NCI-H460 (cell line): ENCODE measurements at places on chromosomes 4 and X. TPM values are rescaled to one million over a fixed set of nuclear protein-coding genes. Genes with fewer than 3 reads are reported as not detected.
A peak's percentile ranks its signal among the peaks of the same experiment; 100 is the strongest.

- DNase-seq = peak; percentile 58
Observed at GRCh38 chrX:103845165-103845653, 13.2 kb upstream of the RAB9B start.

DNA sequence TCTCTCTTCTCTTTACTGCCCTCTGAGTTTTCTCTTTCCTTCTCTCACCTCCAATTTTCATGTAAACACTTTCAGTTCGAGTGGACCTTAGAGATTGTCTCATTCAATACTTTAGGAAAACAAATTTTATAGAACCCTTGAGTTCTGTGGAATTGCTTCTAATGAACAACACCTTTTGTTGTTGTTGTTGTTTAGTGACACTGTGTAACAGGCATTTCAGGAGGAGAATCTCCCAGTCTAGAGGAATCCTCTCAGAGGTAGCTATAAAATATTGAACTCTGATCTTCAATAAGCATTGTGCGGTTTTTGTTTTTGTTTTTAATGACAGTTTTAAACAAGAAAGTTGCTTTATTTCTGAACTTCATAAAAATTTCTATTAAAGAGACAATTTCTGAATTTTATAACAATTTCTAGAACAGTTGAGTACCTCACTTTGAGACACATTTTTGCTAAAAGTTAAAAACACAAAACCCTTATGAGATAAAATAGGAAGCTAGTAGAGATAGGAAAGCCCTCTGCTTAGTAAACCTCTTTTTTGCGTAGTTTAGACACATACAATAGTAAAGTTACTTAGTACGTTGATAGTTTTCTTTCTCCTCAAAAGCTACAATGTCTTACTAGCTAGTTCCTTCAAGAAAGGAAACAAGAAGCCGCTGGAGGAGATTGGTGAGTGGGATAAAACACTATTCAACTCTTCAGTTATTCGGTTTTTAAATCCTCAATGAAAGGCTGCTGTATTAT lies 38.8 kb downstream of the CLCN3 start:
- peak; percentile 21 for DNase-seq

AASDH gene
- 12.1 and 13.3 TPM in 2 replicates for total RNA-seq

DNA sequence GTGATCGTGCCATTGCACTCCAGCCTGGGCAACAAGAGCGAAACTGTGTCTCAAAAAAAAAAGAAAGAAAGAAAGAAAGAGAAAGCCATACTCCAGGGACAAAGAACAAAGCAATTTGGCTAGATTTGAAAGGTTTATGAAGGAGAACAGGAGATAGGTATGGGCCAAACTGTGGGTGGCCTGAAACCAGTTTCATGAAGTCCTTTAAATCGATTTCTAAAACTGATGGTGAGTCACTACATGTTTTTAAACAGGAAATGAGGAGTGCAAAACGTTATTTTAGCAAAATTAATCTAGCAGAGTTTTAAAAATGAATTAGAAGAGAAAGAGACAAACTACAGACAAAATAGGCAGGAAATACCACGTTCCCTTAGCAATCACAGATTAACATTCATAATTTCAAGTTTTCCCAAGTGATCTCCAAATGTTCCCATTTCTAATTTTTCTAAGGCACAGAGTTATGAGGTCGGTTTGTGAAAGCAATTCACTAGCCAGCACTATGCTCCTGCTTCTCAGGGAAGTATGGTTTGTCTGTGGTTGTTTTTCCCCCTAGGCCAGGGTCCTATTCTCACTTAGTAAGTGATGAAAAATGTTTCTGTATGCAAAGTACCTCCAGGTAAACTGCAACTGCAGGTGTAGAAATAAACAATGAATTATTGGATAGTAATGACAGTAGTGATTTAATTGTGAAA lies 190.6 kb downstream of the PPP3CA start:
- DNase-seq = no peak

DNA sequence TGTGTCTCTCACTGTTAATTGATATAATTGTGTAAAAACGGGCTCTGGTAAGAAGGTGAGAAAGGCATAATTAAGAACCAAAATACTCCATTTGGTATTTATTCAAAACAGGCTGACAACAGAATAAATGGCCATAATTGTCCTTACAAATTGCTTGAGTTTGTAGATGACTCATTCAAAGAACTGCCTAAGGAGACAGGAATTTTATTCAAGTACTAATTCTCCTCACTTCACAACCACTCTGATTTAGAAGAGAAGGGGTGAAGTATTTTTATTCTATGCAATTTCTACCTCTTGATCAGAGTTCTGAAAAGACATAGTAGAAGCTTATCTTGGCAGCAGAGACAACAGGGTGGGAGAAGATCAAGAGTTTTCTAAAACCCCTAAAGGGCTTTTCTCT lies 43.1 kb downstream of the ATP11C start:
- DNase-seq = no peak

WNK3 gene
- total RNA-seq = 0.43 and 0.67 TPM in 2 replicates

GRCh38 chr4:158211222-158211621 lies 936 bp downstream of the TMEM144 start:
- peak; percentile 31 for DNase-seq

DNA sequence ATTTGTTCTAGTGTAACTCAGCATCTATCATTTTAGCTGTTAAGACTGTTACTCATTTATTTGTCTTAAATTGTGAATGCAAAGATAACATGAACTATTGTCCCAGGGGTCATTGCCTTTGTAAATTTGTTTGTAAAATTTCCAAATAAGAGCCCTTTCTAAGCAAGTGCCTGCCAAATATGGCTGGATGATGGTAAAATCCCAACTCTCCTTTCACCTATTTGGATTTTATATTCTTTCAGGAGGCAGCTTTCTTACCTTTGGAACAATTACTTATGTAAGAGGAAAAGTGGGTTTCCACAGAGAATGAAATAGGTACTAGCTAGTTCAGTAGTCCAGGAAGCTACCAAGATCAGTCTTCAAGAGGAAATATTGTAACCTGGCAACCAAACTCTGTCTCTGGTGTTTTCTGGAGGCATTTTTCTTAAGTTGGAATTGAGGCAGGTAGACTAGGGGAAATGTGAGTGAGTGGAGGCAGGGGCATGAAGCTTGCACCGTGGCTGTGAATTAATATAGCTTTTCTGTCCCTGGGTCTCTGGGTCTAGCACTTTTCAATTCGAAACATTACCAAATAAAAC lies 363.0 kb upstream of the ZCCHC13 start:
- no peak for DNase-seq

GRCh38 chr4:167177925-167178324 lies 56.4 kb downstream of the SPOCK3 start:
- DNase-seq = no peak

DNA sequence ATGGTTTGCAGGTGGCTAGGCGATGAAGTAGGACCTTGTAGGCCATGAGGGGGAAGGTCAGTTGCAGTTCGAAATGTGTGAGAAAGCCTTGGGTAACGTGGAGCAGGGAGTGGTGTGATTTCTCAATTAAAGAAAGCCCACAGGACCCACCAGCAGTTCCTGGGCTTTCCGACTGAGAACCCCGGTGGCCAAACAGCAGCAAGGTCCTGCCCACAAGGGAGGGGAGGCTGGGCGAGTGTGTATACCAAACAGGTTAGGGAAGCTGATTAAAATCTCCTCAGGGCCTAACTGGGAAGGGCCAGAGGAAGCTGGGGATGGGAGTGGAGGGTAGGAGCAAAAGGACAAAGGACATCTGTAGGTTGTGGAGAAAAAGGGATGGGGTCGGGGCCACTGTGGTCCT lies 2.4 kb downstream of the ATP6AP1 start:
- no peak for DNase-seq

GRCh38 chr4:98803251-98803650 lies 125.7 kb downstream of the EIF4E start:
- no peak for DNase-seq

- DNase-seq = no peak
Observed at GRCh38 chr4:146247356-146247755, 33.0 kb downstream of the REELD1 start.

- no peak for DNase-seq
Observed at GRCh38 chr4:10576236-10576635, 108.3 kb downstream of the CLNK start.

GRCh38 chr4:153152501-153153338 lies 51.5 kb upstream of the TRIM2 start:
- DNase-seq = no peak

DNA sequence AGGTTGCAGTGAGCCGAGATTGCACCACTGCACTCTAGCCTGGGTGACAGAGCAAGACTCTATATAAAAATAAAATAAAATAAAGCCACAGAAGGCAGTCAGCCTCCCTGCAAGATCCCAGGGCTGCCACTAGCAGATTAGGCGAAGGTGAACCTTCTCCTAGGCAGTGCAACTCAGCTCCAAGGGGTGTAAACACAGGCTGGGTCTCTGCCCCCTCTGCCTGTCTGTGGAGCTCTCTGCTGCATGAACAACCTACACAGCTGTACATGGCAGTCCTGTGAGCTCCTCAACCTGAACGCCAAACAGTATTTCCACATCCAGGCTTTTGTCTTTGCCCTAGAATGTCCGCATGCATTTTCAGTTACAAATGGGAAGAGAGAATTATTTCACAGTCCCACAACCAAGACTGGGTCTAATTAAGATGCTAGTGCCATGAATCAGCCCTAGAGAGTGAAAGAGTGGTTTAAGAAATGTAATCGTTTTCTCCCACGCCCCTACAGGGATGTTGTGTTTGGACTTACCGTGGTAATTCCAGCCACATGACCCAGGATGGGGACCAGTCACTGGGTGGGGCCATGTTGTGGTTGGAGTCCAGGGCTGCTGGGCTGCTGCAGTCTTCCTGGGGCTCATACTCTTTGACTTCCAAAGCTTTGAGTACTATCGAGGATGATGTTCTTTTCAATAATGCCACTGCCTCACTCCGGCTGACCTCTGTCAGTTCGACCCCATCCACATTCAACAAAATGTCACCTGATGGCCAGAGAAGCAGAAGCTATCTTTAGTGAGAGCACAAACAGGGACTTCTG lies 99.0 kb downstream of the FIP1L1 start:
- no peak for DNase-seq

- DNase-seq = no peak
Observed at GRCh38 chr4:61067381-61067780, 132.7 kb upstream of the ADGRL3 start.

- no peak for DNase-seq
Observed at GRCh38 chr4:122784261-122784660, 42.4 kb upstream of the FGF2 start.

LRP2BP gene
- total RNA-seq = 0.27 and 0.38 TPM in 2 replicates

DNA sequence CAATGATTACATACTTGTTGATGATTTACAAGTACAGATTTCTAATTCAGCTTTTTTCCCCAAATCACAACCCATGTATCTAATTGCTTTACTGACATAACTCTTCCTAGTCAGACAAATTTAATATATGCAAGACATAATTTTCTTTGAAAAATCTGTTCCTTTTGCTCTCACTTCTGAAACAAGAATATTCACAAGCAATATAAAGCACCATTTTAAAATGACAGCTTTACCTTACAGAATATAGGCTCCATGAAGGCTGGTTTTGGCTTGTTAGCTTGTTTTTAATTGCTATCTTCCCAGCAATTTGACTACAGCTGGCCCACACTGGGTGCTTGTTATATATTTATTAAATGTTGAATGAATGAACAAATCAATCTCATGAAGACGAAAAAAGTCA lies 24.5 kb downstream of the GPM6A start:
- no peak for DNase-seq

DNA sequence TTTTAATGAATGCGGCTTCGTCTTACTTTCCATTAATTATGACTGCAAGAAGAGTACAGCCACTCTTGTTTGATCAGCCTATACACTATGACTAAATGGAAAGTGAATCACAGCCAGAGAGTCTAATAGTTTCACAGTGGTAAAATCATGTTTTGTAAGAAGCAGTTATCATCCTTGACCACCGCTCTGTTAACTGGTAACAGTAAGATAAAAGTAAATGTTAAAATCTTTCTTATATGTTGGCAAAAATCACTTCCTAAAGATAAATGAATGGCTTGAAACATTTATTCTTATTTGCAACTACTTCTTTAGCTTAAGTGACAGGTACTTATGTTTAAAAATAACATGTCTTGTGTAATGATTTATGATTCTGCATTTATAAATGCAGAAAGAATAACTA lies 13.2 kb downstream of the GALNT7 start:
- DNase-seq = no peak

PDZD4 gene
- total RNA-seq = 1.1 and 1.4 TPM in 2 replicates

GRCh38 chr4:57554556-57555092 lies 444.4 kb upstream of the IGFBP7 start:
- no peak for DNase-seq

DNA sequence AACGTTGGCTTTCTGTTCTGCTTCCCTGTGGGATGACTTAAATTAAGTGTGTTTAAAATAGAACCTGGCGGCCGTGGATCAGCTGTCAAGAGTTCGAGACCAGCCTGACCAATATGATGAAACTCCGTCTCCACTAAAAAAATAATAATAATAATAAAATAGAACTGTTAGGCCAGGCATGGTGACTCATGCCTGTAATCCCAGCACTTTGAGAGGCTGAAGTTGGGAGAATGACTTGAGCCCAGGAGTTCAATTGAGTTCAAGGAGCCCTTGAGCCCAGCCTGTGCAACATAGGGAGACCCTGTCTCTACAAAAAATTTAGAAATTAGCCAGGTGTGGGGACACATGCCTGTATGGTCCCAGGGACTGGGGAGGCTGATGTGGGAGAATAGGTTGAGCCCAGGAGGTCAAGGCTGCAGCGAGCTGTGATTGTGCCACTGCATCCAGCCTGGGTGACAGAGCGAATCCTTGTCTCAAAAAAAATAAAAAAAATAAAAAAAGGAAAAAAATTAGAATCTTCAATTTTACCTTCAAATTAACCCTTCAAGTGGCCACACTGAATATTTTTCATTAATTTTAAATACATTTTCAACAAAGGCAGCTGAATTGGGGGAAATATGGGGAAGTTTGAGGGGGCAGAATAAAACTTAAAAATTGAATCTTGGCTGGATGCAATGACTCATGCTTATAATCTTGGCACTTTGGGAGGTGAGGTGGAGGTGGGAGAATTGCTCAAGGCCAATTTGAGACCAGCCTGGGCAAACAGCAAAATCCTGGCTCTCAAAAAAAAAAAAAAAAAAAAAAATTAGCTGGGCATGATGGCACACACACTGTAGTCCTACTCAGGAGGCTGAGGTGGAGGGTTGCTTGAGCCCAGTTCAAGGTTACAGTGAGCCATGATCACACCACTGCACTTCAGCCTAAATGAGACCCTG lies 31.8 kb upstream of the HSD17B13 start:
- no peak for DNase-seq

GRCh38 chr4:41949531-41949930 lies 14.3 kb downstream of the TMEM33 start:
- DNase-seq = no peak

- no peak for DNase-seq
Observed at GRCh38 chr4:168516841-168517240, 20.0 kb downstream of the PALLD start.

EREG gene
- total RNA-seq = 2.7 and 3.8 TPM in 2 replicates
